ENCODE measurements at places on chromosomes 16 and 17.

GRCh38 chr17:13589658-13590057 lies 12.1 kb downstream of the HS3ST3A1 start:
- DNase-seq, result no peak

GRCh38 chr16:21560462-21560861 lies 38.9 kb upstream of the METTL9 start:
- DNase-seq, result no peak

DNA sequence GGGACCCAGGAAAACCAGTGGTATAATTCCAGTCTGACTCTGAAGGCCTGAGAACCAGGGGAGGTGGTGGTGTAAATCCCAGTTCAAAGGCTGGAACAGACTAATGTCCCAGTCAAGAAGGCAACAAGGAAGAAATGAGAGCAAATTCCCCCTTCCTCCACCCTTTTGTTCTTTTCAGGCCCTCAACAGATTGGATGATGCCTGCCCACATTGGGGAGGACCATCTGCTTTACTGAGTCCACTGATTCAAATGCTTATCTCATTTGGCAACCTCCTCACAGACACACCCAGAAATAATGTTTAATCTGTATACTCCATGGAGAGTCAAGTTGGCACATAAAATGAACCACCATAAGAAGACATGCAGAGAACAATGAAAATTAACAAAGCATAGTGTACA lies 61.9 kb upstream of the CRYM start:
- no peak for DNase-seq

- no peak for DNase-seq
Observed at GRCh38 chr16:65497571-65497970, 375.7 kb upstream of the CDH11 start.

GRCh38 chr16:74257061-74257460 lies 39.6 kb upstream of the PSMD7 start:
- no peak for DNase-seq

DNA sequence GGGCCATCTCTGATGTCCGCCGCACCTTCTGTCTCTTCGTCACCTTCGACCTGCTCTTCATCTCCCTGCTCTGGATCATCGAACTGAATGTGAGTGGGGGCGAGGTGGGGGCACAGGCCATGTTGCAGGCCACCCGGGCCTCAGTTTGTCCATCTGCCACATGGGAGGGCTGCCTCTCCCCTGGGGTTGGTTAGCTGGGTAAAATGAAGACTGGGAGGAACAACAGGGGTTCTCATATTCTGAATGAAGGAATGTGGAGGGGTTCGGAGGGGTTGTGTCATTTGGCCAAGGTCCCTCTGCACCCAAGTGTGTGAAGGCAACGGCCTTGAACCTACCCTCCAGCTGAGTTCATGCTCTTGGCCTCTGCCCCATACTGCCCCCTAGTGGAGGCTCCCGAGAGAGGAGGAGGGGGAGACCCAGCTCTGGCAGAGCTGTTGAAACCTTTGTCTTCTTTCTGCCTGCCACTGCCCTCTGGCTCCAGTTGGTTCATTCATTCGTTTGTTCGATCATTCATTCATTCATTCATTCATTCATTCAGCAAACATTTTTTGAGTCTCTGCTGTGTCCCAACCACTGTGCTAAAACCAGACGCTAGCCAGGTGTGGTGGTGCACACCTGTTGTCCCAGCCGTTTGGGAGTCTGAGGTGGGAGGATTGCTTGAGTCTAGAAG lies 11.4 kb upstream of the TCAP start:
- peak; percentile 74 for DNase-seq

DNA sequence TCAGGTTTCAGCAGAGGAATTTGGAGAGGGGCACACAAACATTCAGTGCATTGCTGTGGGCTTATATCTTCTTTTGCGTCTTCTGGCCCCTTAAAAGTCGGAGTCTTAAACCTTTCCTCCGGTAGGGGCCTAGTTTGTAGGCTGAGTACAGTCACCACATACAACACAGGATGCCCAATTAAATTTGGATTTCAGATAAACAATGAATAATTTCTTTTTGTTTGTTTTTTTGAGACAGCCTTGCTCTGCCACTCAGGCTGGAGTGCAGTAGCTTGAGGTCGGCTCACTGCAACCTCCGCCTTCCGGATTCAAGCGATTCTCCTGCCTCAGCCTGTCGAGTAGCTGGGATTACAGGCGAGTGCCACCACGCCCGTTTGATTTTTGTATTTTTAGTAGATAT lies 26.7 kb upstream of the ADORA2B start:
- no peak for DNase-seq

- DNase-seq, result no peak
Observed at GRCh38 chr16:1221628-1222552, 3.2 kb downstream of the TPSG1 start.

GRCh38 chr16:86635176-86635876 lies 57.0 kb downstream of the FOXL1 start:
- DNase-seq, result no peak

DNA sequence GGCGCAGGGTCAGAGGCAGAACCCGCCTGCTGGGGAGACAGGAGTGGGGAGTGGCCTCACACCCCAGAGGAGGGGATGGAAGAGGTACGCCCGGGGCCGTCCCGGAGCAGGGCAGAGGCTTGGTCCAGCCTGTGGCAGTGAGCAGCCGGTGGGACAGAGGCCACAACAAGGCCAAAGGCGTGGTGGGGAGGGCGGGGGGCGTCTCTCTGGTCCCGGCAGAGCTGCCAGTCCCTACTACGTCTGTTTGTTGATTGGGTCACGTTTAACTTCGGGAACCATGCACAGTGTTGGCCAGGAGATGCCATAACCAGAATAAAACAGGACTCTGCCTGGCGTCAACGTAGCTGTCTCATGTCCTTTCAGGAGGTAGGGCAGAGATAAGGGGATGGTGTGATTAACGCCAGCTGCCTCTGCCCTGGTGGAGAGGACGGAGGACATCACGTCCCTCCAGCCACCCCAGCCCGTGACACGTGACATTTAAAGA lies 192.8 kb downstream of the BANP start:
- no peak for DNase-seq

GRCh38 chr17:72588961-72589360 lies 468.1 kb downstream of the SOX9 start:
- no peak for DNase-seq

DNA sequence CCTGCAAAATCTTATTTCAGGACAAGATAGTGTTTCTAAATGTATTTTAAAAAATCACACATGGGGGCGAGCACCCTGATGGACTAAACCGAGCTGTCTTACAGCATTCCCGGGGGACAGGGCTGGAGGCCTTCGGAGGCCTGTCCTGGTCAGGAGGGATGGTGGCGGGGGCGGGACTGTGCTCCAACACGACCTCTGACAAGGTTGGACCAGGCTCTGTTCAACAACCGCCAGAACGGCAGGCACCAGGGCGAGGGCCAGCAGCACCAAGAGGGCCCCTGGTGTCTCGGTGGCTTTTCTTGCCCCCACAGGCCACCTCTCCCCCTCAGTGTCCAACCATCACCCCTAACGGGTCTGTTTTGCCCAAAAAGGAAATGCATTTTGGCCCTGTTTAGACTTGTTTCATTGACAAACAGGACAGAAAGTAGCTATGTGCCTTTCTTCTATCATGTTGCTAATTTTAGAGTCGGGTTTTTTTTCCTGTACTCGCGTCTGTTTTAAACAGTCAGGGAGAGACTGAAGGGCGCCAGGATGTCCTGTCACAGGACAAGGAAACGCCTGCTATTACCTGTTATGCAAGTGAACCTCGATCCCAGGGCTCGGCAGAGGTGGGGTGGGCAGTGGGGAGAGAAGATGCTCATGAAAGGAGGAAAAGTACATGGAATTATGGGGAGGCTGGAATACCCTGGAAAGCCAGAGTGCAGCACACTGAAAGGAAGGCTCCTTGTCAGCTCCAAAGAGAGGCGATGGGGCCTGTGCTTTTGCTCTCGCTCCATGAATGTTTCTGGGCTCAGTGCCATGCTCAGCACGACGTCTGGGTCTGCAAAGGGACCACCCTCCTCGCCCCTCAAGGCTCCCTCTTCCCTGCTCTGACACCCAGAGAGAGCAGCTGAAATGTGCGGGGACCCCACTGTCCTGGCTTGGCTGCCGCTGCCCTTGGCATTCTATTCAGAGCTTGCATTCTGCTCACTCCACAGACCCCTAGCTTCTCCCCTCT lies 11.9 kb downstream of the TMEM204 start:
- no peak for DNase-seq

DNA sequence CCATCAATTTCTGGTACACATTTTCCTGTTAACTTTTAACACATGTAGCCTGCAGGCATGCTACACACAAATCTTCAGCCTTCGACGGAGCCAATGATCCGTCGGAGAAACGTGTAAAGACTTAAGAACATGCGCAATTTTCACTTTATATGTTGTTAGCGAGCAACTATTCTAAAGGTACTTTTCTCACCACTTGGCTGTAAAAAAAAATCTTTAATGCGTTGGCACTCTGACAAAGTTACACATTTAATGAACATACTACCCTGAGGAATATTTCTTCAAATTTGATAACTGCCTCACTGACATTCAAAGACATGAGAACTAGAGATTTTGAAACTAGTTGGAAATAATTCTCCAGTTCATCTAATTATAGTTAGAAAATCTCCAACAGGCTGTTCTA lies 507.5 kb upstream of the SALL1 start:
- no peak for DNase-seq

DNA sequence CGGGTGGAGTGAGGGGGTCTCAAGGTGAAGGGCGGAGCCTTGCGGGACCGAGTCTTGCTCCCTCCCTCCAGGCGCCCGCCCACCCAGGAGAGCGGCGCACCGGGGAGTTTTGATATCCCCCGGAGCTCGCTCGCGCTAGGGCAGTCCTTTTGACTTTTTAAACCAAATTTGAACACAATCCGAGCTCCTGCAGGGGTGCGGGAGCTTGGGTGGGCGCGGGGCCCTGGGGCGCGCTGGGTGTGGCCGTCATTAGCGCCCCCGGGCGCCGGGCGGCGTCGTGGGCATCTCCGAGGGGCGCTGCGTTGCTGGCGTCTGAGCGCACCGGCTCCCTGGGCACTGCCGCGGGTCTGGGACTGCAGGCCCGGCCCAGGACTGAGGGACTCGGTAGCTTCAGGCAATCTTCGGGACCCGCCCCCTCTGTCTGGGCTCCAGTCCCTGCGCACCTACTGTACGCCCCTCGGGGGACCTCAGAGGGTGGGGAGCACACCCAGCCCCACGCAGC lies 10.9 kb downstream of the MAF start:
- no peak for DNase-seq

DNA sequence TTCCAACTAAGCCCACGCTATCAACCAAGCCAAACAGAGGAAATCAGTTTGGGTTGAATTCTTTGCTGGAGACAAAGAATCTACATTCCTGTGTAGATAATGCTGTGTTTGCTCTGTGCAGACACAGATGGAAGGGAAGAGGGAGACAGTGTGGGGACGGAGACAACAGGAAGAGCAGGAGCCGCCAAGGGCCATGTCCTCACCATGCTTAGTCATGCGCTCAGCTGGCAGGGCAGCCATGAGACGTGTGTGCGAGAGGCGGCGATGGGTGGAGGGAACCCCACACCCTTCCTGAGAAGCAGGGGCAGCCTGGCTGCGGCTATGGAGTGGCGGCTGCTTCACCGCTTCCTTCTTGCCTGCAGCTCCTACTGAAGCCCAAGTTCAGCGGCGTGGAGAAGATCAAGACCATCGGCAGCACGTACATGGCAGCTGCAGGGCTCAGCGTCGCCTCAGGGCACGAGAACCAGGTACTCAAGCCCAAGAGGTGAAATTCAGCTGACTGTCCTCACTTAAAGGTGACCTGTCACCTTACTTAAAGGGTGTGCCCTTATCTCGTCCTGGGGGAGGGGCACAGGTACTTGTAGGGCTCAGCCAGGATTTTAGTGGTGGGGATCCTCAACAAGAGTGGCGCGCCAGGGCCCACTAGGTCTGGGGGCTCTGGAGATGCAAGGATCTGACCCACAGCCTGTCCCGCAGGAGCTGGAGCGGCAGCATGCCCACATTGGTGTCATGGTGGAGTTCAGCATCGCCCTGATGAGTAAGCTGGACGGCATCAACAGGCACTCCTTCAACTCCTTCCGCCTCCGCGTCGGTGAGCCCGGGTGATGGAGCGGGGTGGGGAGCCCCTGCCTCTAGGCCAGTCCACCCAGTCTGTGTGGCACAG lies 47.5 kb downstream of the ADCY7 start:
- peak; percentile 37 for DNase-seq

DNA sequence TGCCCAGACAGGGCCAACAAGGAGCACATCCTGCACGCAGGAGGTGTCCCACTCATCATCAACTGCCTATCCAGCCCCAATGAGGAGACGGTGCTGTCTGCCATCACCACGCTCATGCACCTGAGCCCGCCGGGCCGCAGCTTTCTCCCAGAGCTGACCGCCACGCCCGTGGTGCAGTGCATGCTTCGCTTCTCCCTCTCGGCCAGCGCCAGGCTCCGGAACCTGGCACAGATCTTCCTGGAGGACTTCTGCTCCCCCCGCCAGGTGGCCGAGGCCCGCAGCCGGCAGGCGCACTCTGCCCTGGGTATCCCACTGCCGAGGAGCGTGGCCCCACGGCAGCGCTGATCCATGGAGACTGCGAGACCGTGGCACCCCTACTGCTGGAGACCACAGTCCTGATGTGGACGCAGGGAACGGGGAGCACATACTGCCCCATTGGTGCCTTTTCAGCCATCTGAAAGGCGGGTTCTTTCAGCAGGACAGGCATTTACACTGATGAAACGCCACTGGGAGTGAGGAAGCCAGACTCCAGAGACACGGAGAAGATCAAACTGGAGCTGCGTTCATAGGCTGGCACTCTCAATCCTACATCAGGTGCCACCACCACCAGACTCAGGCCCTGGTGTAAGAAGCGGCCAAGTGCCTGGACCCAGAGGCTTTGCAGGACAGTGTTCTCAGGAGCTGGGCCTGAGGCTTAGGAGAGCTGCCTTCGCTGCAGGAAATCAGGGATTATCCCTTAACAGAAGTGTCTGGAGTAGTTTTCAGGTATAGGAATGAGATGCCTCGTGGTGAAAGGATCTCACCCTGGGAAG lies 2.6 kb downstream of the NT5C start:
- DNase-seq, result no peak

GRCh38 chr16:87391324-87391949 lies 699 bp upstream of the MAP1LC3B start:
- DNase-seq, result peak; percentile 15

DNA sequence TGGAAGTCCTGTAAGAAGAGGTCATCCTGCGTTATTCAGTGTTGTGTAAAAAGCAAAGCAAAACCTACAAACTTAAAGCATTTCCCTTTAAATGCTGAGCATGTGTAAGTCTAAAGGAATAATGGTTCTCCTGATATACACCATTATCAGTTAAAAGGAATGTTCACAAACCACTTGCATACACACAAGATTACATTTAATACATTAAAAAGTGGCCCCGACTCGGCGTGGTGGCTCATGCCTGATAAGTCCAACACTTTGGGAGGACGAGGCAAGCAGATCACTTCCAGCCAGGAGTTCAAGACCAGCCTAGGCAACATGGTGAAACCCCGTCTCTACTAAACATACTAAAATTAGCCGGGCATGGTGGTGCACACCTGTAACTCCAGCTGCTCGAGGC lies 30.5 kb downstream of the CPPED1 start:
- no peak for DNase-seq

DNA sequence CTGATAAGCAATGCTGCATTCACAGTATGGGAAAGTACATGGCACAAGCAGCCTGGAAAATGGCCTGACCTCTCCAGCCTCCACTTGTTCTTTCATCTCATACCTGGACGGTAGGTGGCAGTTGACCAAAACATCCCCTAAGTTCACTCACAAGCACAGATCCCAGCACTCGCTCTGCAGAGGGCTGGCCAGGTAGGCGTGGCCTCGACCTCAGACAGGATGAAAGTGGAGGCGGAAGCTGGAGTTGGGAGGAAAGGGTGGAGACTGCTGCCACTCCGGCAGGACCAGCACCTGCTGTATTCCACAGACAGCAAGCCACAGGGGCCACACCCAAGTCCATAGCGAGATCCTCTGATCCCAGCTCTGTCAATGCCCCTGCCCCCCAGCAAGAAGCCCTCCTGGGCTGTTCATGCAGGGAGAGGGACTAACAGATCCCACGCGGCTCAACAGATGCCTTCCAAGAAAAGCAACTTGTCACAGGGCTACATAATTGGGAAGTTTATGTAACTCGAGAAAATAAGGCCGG lies 31.3 kb downstream of the ZCCHC14 start:
- no peak for DNase-seq
